ENCODE measurements at places on chromosomes 2 and 18.

DNA sequence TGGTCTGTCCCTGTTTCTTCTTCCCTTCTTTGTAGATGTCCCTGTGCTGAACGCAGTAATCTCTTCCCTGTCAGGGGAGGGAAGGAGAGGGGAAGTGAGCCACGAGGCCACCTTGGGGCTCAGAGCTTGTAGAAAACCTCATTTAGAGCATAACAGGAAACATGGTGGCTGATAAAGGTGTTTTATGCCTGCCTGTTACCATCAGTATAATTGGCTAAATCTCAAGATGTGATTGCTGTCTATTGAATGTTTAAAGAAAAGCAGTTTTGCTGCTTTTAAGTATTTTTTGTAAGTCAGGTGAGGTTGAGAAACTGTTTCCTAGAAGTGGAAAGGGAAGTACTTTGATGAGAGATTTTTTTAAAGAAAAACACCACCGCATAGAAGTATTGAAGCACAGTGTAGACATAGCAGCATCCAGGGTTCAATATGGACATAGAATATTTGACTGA lies 59.7 kb upstream of the PDK1 start:
- no peak for DNase-seq

- no peak for DNase-seq
These were observed 7.7 kb upstream of the LYPD1 start for GRCh38 chr2:132677661-132678060.

GRCh38 chr2:143901185-143901842 lies 618.6 kb downstream of the ZEB2 start:
- no peak for DNase-seq

DNA sequence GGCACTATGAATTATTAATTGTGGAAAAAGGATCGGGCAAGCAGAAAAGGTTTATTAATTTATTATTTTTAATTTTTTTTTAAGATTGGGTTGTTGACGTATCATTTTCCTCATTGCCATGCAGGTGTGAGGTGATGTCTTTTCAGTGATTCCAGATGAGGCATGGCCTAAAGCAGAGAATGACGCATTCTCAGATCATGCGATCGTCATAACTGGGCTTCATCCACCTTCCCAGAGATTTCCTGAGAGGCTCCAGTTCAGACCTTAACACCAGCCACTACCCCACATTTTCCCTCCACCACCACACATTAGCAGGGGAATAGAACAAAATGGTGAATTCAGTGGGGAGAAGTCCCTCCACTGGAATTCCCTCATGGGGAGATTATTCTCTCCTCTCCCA lies 518.4 kb upstream of the SPHKAP start:
- no peak for DNase-seq

DNA sequence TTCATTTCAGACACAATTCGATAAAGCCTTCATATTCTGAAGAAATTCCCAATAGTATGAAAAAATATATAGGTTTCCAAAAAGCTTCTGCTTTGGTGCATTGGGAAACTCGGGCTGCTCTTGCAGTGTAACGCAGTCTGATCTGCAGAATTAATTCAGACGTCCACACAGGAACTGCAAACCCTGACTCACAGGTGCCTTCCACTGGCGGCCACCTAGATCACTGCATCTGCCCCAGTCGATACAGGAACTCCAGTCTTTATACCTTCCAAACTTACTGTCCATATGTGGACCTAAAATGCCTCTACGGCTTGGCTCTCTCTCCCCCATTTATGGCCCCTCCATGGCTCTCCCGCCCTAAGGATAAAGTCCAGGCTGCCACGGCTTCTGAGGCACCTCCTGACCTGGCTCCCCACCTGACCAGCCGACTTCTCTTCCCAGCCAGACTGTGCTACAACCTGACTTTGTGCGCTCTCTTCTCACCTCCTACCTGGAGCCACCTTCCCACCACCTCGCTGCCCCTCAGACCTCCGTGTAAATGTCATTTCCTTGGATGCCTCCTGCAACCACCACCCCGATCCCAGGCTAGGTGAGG lies 39.7 kb downstream of the L3MBTL4 start:
- no peak for DNase-seq

DNA sequence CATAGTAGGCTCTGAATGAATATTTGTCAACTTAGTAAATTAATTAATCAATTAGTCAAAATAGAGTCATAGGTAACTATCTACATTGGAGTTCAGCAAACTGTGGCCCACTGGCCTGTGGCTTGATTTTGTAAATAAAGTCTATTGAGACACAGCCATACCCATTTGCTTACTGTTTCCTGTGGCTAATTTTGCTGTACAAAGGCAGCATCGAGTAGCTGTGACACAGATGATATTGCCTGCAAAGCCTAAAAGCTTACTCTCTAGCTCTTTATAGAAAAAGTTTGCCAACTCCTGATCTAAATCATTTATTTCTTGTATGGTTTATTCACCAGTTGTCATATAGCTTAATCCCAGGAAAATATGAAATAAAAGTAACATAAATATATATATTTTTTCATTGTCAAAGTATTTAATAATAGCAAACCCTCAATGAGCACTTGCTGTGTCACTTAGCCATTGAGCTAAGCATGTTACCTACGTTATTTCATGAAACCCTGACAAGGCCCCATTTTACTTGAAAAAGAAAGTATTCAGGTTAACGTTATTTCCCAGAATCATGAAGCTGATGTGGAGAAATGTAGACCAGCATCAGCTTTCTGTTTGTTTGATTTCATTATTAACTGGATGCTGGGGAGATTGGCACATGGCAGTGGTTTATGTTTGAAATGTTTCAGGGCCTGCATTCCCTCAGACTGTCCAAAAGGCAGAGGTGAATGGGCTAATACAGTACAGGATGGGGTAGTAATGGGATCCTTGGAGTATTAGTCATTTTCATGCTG lies 69.6 kb downstream of the ICOS start:
- no peak for DNase-seq

GRCh38 chr2:70070542-70071268 lies 16.6 kb upstream of the PCBP1 start:
- DNase-seq = peak; percentile 89
